Activated CD8-positive, alpha-beta memory T cell treated with anti-CD3 and anti-CD28 coated beads, Interleukin-2, amount 10 ng/mL, durations not matched to agents 7 days and 5 days (primary cell): ENCODE measurements at places on chromosomes 3 and 15. TPM values are rescaled to one million over a fixed set of nuclear protein-coding genes. Genes with fewer than 3 reads are reported as not detected.

EHHADH gene
- total RNA-seq = 3.8 TPM

LAMB2 gene
- not detected for total RNA-seq

MINDY2 gene
- 16.9 TPM for total RNA-seq

IDH2 gene
- total RNA-seq = 196 TPM

MAGI1 gene
- total RNA-seq = 0.29 TPM

DTX3L gene
- 108 TPM for total RNA-seq

GRK7 gene
- total RNA-seq = not detected
